KG1 (cell line): ENCODE measurements at places on chromosomes 1 and 21.

DNA sequence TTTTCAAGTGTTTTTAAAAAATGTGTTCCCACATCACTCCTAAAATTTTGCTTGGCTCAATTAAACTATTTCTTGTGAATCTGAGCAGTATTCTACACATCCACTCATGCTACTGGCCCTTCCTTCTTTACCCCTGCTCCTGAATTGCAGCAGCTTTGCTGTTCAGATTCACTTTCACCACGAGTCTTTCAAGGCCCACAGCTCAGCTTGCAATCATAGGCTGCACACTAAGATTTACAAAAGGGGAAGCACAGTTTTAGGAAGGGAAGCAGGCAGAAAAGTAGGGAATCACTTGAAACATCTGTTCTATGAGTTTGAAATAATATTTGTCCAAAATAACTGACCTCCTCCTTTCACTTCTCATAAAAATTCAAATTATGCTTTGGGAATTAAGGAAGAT lies 70.9 kb upstream of the EDEM3 start:
- DNase-seq: no peak

DNA sequence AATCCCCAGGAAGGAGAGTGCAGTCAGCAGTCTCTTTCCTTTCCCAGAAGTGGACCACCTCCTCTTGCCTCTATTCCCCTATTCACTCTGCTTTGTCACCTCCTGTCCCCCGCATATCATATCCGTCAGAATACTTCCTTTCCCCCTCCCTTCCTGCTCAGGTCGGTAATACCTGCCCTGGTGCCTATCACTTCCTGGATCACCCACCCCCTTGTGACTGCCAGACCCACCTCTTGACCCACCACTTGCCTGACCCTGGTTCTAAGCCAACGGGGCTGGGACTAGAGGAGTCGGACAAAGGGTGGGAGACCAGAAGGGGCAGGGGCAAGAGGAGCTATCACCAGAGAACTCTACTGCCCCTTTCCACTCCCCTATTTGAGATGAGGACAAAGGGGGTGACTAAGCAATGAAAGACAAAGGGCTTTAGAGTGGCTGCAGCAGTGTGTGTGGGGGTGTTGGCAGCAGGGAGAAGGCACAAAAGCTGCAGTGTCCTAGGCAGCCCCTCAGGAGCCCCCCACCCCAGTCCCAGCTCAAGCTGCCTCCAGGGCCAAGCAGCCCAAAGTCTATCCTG lies 1.7 kb upstream of the ADAMTS4 start:
- peak; percentile 23 for DNase-seq

GRCh38 chr1:71618191-71618590 lies 537.4 kb upstream of the ZRANB2 start:
- DNase-seq: no peak

GRCh38 chr1:224380003-224380402 lies 23.3 kb downstream of the CNIH4 start:
- DNase-seq: peak; percentile 64

- no peak for DNase-seq
These were observed 31.7 kb upstream of the LAX1 start for GRCh38 chr1:203733009-203733863.

- no peak for DNase-seq
These were observed 1.4 kb downstream of the DVL1 start for GRCh38 chr1:1347663-1348419.

DNA sequence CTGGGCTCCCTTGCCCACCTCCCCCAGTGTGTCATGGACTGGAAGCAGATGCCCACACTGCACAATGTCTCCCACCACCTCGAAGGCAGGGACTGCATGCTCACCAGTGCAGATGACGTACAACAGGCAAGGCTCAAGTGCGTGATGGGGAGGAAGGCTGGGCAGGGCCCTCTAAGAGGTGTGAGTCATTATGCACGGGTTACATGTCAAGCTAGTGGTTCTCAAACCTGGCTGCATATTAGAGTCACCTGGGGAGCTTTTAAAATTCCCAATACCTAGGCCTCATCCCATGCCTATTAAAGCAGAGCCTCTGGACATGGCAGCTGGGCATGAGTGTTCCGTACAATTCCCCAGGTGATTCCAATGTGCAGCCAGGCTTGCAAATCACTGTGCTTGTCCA lies 137.9 kb upstream of the NGF start:
- DNase-seq: no peak

- DNase-seq: no peak
These were observed 58.4 kb downstream of the ZNF281 start for GRCh38 chr1:200351425-200351824.

DNA sequence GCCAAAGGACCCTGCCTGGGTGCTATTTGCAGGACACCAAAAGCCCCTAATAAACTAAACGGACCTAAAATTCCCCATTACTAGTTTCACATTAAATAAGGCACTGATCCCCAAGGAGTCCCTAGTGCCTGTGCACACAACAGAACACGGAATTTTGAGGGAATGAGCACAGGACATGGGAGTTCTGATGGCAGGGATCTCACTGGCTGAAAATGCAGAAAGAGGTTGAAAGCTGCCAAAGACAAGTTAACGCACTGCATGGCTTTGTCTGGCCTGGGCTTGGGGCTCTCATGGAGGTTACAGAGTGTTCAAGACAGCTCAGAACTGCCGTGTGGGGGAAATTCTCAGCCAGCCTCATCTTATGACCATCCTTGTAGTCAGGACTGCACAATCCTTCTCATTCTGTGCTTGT lies 15.6 kb upstream of the ATP1B1 start:
- DNase-seq: no peak
